ENCODE measurements at places on chromosomes 7 and 10. TPM values are rescaled to one million over a fixed set of nuclear protein-coding genes. Genes with fewer than 3 reads are reported as not detected.

The ZCWPW1 gene
- total RNA-seq: 0.42 TPM

The IFIT1 gene
- 3.8 TPM for total RNA-seq

DNA sequence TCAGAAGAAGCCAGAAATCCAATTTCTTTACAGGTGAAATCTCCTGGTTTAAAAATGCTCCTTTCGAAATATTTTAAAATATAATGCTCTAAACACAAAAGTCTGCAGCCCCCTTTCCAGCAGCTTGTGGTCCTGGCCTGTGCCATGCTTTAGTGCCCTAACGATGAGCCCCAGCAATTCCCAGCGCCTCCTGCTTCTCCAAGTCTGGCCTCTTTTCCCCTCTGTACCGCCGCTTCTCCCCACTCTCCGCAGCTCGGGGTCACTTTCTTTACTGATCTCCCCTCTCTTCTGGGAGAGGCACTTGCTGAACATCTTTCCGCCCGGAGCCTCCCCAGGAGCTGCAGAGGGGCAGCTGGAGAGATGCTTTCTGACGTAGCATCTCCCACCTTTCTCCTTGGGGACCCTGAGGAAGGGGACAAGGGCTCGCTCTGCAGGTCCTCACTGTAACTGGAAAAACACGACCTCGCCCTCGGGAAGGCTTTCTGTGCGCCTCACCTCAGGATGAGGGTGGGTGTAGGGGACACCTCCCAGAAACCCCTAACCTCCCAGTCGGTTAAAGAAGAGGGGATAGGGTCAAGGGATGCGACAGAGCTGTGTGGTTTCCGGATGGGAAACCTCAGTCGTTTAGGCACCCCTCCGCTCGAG, 565 bp upstream of the INA start:
- DNase-seq: no peak

The TEX36 gene
- total RNA-seq: not detected

DNA sequence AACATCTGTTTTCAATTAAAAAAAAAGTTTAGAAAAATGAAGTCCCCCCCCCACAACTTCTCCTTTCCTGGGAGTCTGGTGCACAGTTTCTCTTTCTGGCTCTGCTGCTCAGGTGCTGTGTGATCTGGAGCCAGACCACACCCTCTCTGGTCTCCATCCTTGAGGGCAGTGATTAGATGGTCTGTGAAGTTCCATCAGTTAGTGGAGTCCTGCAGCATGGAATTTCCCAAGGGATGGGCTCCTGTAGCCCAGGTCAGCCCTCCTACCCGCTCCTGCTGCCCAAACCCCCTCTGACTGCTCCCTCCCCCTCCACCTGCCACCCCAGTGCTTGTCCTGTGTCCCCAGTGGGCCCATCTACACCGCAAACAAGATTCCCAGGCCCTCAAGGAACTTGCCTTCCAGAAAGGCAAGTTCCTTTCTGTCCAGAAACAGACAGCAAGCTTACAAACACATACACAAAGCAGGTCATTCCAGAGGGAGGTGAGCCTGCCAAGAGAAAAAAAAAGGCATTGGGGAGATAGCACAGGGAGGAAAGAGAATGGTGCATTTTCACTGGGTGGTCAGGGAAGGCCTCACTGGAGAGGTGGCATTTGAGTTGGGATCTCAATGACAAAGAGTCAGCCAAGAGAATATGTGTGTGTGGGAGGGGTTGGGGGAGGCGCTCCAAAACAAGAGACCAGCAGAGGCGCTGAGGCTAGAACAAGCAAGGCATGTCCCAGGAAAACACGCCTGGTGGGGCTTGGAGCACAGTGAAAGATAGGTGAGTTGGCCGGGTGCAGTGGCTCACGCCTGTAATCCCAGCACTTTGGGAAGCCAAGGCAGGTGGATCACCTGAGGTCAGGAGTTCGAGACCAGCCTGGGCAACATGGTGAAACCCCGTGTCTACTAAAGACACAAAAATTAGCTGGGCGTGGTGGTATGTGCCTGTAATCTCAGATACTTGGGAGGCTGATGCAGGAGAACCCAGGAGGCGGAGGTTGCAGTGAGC, 49.5 kb upstream of the SLC29A3 start:
- DNase-seq: no peak

All from pulmonary artery endothelial cell (primary cell).